ENCODE measurements at places on chromosomes 2 and 18.

GRCh38 chr18:25169701-25170100 lies 182.3 kb downstream of the ZNF521 start:
- DNase-seq: no peak

- no peak for DNase-seq
Measured at GRCh38 chr2:161170377-161170776, 10.1 kb downstream of the TANK start.

DNA sequence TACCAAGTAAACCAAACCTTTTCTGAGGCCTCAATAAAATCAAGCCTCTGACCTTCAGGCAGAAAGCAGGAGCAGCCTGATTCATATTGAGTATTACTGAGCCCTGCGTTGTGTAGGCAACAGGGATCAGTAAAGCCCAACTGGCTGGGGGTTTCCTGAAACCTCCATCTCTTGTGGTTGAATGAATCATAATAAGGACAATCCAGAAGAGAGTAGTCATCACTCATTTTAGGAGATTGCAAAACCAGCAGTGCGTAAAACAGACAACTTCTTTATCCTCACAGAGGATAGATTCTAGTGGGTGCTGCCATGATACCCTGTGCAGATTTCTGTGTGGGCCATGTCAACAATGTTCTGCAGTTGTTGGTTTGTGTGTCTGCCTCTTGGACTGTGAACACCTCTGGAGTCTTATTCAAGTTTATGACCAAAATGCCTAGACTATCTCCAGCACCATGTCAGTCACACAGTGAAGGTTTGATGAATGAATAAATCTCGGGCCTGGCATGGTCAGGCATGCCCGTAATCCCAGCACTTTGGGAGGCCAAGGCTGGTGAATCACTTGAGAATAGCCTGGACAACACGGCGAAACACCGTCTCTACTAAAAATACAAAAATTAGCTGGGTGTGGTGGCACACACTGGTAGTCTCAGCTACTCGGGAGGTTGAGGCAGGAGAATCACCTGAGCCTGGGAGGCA lies 51.8 kb upstream of the RAB27B start:
- no peak for DNase-seq

GRCh38 chr2:118145207-118145606 lies 56.9 kb downstream of the INSIG2 start:
- DNase-seq: no peak

- no peak for DNase-seq
Measured at GRCh38 chr18:378079-378478, 110.2 kb upstream of the THOC1 start.

- DNase-seq: no peak
Measured at GRCh38 chr2:28381225-28382180, 11.2 kb upstream of the FOSL2 start.

Data from omental fat pad (tissue), 4 donors.